Stimulated activated CD4-positive, alpha-beta T cell treated with anti-CD3 and anti-CD28 coated beads, Interleukin-15, amount 100 ng/mL, for 48 hours (primary cell): ENCODE measurements at places on chromosomes 13 and 19.

GRCh38 chr19:996051-996838, 4.0 kb upstream of the GRIN3B start:
- peak; percentile 60 for DNase-seq

DNA sequence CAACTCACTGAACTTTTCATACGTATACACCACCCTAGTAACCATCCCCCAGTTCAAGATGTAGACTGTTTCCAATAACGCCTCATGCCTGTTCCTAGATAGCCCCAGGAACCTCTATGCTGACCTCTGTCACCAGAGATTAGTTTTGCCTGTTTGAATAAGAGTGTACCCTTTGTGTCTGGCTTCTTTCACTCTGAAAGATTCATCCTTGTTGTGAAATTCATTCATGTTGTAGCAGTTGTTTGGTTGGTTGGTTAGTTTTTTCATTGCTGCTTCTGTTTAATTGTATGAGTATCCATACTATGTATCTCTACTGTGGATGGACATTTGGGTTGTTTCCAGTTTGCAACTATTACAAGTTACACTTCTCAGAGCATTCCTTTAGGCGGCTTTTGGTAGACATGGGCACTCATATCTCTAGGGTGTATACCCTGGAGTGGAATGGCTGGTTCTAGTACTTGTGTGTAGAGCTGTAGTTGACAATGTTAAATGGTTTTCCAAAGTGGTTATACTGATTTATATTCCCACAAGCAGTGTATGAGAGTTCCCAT, 1.6 kb downstream of the RNASEH2B start:
- no peak for DNase-seq

DNA sequence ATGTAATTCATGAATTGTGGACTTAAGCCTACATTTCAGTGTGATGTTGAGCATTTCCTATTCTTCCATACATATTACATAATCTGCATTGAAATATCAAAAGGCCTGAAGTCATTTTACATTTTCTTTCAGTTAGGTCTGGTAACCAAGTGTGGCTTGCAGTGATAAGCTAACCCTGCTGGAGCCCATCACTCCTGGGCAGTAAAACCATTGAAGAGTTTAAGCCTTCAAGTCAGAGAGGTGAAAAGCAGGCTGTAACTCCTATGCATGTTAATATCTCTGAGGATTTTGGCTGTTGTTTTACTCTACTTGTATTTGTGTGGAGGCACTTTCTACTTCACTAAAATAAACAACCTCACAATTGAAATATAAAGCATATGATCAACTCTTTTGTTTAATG, 248.8 kb downstream of the SLITRK5 start:
- no peak for DNase-seq

GRCh38 chr13:21071924-21072323, 10.5 kb upstream of the LATS2 start:
- no peak for DNase-seq

- DNase-seq: no peak
These were observed 4.0 kb downstream of the ZNF586 start for GRCh38 chr19:57773488-57773887.

DNA sequence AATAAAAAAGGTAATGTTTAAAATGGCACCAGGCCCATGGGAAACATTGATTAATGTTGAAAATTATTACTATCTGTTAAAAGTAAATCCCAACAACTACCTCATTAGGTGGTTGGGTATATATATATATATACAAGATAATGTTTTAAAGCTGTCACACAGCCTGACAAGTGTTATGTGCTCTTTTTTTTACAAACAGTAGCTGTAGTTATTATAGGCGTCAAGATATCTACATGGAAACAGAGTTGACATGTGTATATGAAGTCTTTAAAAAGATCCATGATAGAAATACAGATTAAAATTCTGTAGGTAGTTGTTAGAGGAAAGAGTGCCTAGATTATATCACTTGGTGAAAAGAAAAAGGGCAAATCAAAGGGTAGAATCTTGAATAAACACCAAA, 279.9 kb downstream of the SLITRK6 start:
- no peak for DNase-seq

- DNase-seq: no peak
These were observed 12.3 kb downstream of the PLD3 start for GRCh38 chr19:40360708-40361241.

DNA sequence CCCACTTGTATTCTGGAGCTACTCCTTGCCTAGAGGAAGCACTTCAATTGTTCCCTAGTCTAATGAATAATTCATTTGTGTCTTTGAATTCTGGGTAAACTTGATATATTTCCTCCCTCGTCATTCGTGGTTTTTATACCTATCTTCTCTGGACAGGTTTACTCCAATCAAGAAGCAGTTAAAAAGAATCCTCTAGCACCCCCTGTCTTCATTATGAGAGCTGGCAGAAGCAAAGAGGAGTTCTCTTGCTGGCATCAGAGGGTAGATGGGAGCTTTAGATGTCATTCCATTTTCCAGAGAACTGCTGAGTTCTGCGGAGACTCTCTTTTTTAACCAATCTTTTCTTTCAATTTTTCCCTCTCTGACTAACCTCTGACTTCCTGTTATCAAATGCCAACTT, 627.7 kb downstream of the FGF9 start:
- DNase-seq: no peak

- DNase-seq: no peak
These were observed 378.8 kb downstream of the DACH1 start for GRCh38 chr13:71488201-71488600.

- no peak for DNase-seq
These were observed 9.2 kb downstream of the U2AF2 start for GRCh38 chr19:55663846-55664536.

DNA sequence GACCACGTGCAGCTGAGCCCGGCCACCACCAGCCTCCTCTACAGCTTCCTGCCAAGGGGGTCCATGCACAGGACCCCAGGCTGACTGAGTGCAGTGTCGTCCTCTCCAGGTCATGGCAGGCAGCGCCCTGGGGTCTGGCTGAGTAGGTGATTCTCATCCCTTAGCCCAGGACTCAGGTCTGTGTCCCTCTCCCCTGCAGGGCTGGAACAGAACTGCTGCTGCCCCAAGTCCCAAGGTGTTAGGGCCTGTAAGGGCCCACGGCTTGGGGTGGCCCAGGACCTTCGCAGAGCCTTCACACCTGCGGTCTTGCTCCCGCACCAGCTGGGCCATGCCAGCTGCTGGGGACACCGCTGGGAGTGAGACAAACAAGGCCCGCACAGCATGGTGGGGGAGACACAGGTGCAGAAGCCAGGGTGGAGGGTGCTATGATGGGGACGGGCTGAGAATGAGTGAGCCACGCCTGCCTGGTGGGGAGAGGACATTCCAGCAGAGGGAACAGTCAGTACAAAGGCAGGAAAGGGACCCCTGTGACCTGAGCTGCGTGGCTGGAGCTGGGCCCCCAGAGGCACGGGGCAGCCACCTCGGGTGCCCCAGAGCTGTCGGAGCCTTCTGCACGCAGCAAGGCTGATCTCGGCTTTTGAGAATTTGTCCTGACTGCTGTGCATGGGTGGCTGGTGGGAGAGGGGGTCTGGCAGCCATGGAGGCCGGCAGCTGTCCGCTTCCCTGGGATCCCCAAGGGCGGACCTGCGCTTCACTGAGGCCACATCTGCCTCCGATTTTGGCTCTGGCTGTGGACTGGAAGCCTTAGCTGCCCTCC, 11.9 kb downstream of the PLEKHF1 start:
- no peak for DNase-seq

DNA sequence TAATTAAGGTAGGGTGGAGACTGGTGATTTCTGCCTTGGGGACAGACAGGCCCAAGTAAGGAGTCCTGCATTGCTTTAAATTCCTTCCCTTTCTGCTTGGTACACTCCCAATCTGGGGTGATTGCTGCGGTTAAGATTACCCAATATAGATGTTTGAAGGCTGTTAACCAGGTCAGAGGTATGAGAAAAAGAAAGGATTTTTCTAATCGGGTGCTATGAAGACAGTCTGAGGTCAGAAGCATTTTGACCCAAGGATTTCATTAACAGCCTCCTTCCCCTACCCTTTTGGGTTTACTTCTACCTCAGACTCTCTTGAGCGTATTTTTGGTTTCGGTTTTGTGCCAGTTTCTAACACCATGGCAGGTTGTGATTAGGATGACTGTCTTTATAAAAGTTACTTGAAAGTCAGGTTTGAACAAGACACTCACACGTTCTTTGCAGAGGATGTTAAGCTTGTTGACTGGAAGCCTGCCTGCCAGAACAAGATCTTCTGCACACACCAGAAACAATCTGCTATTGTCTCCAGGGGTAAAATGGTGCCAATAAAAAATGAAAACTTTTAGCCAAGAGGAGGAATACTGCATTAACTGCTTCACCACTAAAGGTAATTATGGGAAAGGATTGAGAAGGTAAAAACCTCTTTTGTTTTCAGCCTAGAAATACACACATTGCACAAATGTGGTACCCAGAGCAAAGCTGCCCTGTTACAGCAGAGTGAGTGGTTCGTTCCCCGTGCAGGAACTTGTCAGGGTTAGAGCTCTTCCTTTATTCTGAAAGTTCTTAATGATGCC, 108.8 kb downstream of the NDFIP2 start:
- DNase-seq: no peak

DNA sequence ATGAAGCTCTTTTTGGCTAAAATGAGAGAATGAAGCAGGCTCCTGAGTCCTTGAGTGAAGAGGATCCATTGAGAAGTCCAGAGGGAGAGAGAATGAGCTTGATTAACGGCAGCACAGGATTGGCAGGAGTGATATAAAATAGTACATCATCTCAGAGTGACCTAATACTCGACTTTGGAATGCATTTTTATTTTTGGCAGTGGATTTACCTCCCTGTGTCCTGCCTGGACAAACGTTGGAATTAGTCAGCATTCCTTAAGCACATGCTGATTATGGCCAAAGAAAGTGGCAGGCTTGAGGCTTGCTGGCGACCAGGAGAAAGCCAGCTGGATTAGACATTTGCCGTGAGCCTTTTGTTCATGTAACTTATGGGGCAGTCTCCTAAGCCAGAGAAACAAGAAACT, 22.9 kb downstream of the LRCH1 start:
- DNase-seq: no peak

DNA sequence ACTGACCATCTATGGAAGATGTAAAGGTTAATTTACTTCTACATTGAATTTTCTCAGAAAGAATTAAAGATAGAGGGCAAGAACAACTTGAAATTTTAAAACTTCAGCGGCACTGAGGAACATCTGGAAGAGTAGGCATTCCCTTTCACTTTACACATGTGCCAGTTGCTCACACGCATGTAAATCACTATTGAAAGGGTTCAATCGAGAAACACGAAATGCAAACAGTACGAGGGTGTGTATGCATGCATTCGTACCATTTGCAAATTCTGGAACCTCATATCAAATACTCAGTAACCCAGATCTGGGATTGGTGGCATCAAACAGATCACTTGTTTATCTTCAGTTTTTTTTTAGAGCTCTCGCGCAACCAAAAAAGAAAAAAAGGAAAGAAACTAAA, 315.5 kb upstream of the MAB21L1 start:
- no peak for DNase-seq

DNA sequence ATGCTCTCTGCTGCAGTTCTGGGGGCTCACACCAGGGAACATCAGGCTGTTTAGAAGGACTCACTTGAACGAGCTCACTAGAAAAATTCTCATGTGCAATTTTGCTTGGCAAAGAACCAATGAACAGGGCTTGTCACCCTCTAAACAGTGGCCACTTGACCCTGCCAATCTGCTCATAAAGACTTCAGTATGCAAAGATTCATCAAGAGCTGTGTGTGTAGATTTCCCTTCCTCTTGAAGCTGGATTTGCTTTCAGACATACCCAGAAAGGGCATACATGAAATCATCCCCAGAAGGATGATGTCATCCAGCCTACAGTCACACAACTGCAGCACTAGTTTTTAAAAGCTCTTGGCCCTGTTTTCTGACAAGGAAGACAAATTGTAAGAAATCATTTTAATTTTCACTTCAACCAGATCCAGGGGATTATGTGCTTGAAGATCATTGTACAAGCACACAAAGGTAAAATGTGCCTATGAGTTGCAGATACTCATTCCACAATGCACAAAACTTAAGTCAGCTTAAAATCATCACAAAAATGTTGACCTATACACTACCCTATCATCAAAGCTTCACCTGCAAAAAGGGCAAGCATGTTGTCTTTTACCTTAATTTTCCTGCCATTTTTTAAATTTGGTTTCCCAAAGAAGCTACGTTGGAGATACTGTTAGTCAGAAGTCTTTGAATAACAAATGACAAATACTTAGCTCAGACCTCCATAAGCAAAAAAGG, 5.2 kb upstream of the STK24 start:
- no peak for DNase-seq

DNA sequence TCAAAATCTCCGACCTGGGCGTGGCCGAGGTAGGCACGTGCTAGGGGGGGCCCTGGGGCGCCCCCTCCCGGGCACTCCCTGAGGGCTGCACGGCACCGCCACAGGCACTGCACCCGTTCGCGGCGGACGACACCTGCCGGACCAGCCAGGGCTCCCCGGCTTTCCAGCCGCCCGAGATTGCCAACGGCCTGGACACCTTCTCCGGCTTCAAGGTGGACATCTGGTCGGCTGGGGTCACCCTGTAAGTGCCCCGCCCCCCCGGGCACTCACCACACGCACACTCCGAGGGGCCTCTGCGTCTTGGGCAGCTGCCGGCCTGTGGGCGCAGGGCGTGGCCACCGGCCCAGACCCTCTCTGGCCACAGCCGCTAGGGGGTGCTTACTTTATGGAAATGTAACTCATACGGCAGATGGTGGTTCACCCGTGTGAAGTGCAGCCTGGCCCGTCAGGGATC, 14.9 kb downstream of the STK11 start:
- DNase-seq: no peak

DNA sequence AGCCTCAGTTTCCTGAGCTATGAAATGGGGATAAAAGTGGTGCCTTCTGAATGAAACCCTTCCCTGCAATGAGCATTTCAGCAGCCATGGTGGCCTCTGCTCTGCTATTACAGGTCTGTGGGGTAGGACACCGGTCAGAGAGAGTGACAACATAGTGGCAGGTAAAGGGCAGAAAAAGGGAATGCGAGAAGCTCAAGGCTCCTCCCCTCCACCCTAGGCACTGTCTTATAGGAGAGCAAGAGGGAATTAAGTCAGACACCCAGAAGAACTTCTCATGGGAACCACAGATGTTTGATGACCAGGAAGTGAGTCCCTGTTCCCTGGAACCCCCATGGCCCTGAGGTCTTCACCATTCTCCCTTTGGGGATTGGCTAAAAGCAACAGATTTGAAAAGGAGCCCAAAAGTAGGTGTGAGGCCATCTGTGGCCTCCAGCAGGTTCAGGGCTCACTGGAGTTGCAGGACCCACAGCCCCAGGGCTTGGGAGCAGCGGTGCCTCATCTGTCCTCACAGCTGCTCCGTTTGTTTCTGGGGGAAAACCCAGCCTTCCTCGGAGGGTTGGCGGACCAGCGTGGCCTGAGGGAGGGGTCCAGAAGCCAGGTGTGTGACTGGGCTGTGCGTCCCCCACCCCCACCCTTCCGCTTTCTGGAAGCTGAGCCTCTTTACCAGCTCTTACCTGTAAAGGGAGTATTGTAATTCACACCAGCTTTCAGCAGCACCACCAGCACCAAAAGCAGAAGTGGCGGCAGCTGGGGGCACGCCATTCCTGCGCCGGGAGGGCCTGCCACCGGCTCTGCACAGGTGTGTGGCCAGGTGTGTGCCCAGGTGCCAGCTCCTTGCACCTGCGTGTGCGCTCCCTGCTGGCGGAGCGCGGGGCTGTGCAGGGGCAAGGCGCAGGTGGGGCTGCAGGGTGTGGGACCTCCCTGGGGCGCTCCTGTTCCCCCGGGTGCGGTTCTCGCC, 19.4 kb downstream of the IQCN start:
- DNase-seq: no peak

GRCh38 chr13:110179116-110179856, 127.7 kb downstream of the COL4A1 start:
- DNase-seq: no peak
